ENCODE measurements at places on chromosomes 6 and 20. TPM values are rescaled to one million over a fixed set of nuclear protein-coding genes. Genes with fewer than 3 reads are reported as not detected.

DNA sequence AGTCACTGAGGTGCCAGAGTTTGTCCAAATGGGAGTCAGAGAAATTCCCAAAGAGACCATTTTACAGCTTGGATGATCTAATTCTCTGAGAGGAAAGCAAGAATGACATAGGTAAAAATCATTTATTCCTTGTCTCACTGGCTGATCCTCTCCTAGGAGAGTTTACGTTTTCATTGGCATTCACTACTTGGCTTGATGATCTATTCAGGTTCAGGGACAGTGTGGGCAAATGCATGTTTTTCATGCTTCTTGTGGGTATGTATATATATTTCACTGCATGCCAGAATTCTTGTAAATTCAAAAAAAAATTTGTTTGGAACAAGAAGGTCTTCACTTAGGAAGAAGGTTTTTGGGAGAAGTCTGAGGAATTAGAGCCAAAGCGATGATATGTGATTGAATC is 403.4 kb upstream of the JAG1 start:
- no peak for DNase-seq

- no peak for DNase-seq
Observed at GRCh38 chr6:42022755-42023384, 27.5 kb upstream of the TAF8 start.

The AHCY gene
- 23.9 TPM for total RNA-seq

- DNase-seq = no peak
Observed at GRCh38 chr6:125474061-125474460, 172.3 kb upstream of the HDDC2 start.

GRCh38 chr6:7188492-7188891 is 80.7 kb downstream of the RREB1 start:
- no peak for DNase-seq

- DNase-seq = no peak
Observed at GRCh38 chr6:44666324-44666723, 278.8 kb downstream of the CDC5L start.

DNA sequence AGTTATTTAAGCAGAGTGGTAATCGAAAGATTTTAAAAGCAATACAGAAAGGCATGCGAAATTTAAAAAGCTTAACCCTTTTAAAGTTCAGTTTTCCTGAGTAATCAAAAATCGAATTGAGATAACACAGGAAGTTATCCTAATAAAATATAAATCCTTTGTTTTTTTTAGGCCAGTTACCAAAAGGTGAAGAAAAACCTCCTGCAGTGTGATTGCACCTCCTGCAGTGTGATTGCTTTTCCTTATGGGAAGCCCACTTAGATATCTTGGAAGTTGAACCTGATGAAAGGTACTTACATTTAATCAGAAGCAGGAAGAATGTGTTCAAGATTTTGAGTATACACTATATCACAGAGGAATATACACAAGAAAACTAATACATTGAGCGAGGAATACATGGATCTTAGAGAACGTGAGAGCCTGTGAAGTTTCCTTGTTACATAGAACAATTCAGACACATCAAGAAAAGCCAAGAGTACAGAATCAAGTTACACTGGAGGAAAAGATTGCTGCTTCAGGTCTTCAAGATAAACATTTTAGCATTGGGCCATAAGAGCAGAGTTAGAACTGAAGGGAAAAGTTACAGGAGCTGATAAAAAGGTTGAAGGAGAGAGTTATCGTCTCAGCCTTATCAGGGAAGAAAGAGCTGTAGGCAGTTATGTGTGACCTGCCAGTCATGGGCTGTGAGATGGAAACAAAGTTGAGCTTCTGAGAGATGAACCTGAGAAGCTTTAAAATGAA is 7.7 kb upstream of the TMEM181 start:
- no peak for DNase-seq

GRCh38 chr6:15658181-15658744 is 4.6 kb downstream of the DTNBP1 start:
- no peak for DNase-seq

DNA sequence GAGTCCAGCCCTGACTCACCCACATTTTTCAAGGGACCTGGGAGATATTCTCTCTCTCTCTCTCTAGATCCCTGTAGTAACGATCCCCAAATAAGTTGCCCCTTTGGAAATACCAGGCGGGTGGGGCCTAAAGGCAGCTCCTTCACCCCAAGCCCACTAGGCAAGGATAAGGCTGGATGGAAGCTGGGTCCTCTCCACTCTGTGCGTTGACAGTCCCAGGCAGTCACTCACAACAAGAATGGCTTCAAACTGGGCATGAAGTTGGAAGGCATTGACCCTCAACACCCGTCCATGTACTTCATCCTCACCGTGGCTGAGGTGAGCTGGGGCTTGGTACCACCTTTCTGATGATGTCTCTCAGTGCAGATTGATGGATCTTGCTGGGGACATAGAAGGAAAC is 21.6 kb downstream of the L3MBTL1 start:
- DNase-seq = no peak

The TCP11 gene
- total RNA-seq = not detected

The USP49 gene
- total RNA-seq = 5.2 TPM

GRCh38 chr6:125375821-125376220 is 74.1 kb upstream of the HDDC2 start:
- DNase-seq = no peak

The OSER1 gene
- 95.3 TPM for total RNA-seq

GRCh38 chr6:53236241-53236640 is 87.6 kb upstream of the GCM1 start:
- DNase-seq = no peak

DNA sequence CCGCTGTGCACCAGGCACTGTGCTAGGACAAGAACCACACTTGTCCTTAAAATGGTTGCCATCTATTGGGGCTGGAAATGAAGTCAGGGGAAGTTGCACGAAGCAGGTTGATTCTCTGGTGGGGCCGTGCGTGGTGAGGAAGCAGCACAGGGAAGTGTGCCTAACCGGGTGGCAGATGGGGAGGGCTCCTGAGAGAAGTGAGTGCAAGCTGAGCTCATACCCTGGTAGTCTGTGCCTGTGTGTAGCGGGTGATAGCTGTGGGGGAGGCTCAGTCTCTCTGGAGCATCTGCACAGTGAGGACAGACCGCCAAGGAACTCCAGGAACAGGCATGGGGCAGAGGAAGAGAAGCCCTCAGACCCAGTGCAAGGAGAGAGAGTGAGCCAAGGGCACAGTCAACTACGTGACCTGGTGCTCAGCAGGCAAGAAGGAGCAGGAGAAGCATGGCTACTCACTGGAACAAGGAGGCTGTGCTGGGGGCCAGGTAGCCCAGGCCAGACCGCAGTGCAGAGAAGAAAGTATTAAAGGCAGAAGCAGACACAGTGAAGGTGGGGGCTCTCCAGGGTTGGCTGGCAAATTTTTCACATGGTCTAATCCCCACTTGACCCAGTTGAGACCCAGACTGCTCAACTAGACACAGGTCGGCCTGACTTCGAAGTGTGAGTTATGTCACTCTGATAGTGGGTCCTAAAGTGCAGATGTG is 155.0 kb downstream of the CDH26 start:
- peak; percentile 2 for DNase-seq

The CST5 gene
- not detected for total RNA-seq

- DNase-seq = no peak
Observed at GRCh38 chr6:135994857-135995544, 143.5 kb downstream of the PDE7B start.

GRCh38 chr20:41331731-41332130 is 8.9 kb upstream of the LPIN3 start:
- no peak for DNase-seq

GRCh38 chr6:1436334-1437306 is 47.2 kb downstream of the FOXF2 start:
- DNase-seq = peak; percentile 6

DNA sequence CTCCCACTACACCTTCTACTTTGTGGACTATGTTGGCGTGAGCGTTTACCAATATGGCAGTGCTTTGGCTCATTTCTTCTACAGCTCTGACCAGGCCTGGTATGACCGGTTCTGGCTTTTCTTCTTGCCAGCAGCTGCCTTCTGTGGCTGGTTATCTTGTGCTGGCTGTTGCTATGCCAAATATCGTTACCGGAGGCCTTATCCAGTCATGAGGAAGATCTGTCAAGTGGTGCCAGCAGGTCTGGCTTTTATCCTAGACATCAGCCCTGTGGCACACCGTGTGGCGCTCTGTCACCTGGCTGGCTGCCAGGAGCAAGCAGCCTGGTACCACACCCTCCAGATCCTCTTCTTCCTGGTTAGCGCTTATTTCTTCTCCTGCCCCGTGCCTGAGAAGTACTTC is 16.5 kb upstream of the EFHC1 start:
- no peak for DNase-seq

DNA sequence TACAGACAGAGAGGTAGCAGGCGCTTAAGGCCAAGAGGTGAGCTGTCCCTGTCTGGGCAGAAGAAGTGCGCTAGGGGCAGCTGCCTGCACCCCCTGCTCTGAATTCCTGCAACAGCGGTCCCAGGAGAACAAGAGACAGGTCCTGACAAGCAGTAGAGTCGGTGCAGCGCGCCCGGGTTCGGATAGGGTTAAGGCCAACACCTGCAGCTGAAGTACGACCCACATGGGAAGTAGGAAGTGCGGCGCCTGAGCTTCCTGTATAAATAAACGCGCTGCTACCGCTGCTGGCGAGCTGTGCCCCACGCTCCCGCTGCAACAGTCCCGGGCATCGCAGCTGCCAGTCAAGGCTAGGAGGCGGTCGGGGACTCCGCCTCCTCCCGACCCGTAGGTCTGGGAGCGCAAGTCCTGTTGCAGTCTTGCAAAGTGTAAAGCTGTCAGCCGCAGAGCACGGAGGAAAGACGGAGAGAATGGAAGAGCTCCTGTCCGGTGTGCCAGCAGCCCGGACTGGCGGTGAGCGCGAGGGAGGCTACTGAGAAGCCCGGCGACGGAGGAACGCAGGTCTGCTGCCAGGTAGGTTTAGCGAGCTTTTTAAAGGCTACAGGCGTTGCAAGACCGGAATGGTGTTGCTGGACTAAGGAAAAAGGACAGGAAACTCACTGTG is at the start of gene RNF144B:
Gene RNF144B (plus strand): TSS at position 290 of the 661 bp plus-strand sequence. CDS start 12,185 bp downstream, outside the sequence.
- DNase-seq = peak; percentile 50

The MYH7B gene
- 0.48 TPM for total RNA-seq

DNA sequence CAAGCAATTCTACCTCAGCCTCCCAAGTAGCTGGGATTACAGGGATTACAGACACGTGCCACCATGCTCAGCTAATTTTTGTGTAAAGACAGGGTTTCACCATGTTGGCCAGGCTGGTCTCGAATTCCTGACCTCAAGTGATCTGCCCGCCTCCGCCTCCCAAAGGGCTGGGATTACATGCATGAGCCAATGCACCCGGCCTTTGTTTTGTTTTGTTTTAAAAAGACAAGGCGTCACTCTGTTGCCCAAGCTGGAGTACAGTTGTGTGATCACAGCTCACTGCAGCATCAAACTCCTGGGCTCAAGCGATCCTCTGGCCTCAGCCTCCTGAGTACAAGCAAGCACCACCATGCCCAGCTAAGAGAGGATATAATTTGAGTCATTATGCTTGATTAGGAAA is 5.4 kb downstream of the SERINC3 start:
- DNase-seq = no peak

The KCNS1 gene
- not detected for total RNA-seq

The SLC26A8 gene
- not detected for total RNA-seq

DNA sequence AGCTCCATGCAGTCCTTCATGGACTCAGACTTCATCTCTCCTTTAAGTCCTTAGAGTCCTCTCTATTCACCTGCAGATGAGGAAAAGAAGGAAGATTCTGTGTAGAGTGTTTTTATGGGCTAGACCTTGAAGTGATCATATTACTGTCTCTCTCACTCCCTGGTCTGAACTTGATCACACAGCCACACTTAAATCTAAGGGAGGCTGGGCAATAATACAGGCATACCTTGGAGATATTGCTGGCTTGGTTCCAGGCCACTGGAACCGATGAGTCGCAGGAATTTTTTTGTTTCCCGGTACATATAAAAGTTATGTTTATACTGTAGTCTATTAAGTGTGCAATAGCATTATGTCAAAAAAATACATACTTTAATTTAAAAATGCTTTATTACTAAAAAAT is 59.2 kb upstream of the FOXO3 start:
- DNase-seq = no peak

DNA sequence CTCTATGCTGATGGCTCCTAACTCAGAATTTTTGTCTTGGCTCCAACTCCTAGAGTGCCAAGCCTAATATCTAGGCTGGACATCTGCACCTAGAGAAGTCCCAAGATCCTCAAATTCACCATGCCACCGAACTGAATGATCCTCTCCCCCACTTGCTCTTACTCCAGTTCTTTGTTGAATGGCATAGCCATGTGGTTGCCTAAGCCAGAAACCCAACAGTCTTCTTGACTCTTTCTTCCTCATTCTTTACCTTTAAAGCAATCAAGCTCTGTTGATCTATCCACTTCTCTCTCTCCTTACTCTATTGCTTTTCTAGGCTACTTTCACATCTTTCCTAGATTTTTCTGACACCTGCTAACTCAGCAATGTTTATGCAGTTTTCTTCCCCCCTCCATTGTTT is 126.5 kb upstream of the FOXO3 start:
- no peak for DNase-seq

GRCh38 chr6:351011-351866 is 40.3 kb upstream of the IRF4 start:
- no peak for DNase-seq

- no peak for DNase-seq
Observed at GRCh38 chr6:155303361-155303870, 10.9 kb downstream of the TFB1M start.

GRCh38 chr6:143884216-143884900 is 20.1 kb downstream of the ZC2HC1B start:
- no peak for DNase-seq

The SLC17A2 gene
- not detected for total RNA-seq

The CCN6 gene
- total RNA-seq = not detected

The RTF2 gene
- total RNA-seq = 69.4 TPM

DNA sequence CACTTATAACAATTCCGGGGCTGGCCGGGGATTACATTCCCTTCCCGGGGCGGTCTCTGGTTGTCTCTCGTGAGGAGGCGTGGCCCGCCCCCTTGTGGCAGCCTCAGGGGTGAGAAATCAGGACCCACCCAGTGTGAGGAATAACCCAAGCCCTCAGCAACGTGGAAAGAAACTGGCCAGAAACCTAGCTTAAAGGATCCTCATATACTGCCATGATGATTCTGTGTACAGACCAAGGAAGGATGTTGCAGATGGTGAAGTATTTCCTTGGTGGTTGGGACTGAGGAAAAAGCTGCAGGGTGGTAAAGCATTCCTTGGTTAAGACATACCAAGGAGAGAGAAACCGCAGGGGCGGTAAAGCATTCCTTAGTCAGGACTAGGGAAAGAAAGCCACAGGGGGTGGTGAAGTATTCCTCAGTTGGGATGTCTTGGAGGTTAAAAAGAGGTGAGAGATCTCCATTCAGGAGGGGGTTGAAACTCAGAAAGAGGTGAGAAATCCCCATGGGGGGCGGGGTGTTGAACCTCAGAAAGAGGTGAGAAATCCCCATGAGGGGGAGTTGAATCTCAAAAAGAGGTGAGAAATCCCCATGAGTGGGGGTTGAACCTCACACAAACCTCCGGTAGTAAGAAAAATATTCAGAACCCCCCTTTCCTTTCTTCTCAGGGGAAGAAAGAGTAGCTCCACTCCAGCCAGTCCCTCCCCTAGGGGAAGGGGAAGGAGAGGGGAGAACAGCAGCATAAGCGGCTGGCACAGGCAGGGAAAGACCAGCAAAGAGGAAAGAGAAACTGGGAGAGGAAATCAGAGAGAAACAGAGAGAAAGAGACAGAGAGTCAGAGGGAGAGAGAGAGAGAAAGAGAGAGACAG is 238.1 kb downstream of the RNGTT start:
- DNase-seq = no peak

GRCh38 chr6:16949716-16950115 is 152.1 kb upstream of the STMND1 start:
- no peak for DNase-seq

GRCh38 chr6:31478186-31478950 is 19.6 kb upstream of the MICB start:
- DNase-seq = no peak

- no peak for DNase-seq
Observed at GRCh38 chr20:36501367-36502006, 39.8 kb upstream of the MYL9 start.

The PPP1R3G gene
- total RNA-seq = not detected

The TUBB2A gene
- 29.6 TPM for total RNA-seq

The RAB44 gene
- total RNA-seq = 0.10 TPM
